ENCODE measurements at places on chromosomes 5 and 9. TPM values are rescaled to one million over a fixed set of nuclear protein-coding genes. Genes with fewer than 3 reads are reported as not detected.
A peak's percentile ranks its signal among the peaks of the same experiment; 100 is the strongest.

The C6 gene
- total RNA-seq = not detected

The INIP gene
- total RNA-seq = 35.0 TPM

The DMRTA1 gene
- total RNA-seq = not detected

The PCDHB9 gene
- total RNA-seq = not detected

The TSSK1B gene
- not detected for total RNA-seq

The ALDH7A1 gene
- total RNA-seq = 3.4 TPM

The SLC6A7 gene
- total RNA-seq = not detected

The SPINK7 gene
- not detected for total RNA-seq

The SMIM33 gene
- 0.27 TPM for total RNA-seq

The RALGPS1 gene
- 6.1 TPM for total RNA-seq

The NUTM2G gene
- total RNA-seq = not detected

The SNX18 gene
- total RNA-seq = 28.1 TPM

The ANXA6 gene
- 492 TPM for total RNA-seq

The LECT2 gene
- total RNA-seq = not detected

The FRMD3 gene
- 0.85 TPM for total RNA-seq

GRCh38 chr5:108989761-108990392 is 242.2 kb downstream of the FER start:
- DNase-seq = no peak

DNA sequence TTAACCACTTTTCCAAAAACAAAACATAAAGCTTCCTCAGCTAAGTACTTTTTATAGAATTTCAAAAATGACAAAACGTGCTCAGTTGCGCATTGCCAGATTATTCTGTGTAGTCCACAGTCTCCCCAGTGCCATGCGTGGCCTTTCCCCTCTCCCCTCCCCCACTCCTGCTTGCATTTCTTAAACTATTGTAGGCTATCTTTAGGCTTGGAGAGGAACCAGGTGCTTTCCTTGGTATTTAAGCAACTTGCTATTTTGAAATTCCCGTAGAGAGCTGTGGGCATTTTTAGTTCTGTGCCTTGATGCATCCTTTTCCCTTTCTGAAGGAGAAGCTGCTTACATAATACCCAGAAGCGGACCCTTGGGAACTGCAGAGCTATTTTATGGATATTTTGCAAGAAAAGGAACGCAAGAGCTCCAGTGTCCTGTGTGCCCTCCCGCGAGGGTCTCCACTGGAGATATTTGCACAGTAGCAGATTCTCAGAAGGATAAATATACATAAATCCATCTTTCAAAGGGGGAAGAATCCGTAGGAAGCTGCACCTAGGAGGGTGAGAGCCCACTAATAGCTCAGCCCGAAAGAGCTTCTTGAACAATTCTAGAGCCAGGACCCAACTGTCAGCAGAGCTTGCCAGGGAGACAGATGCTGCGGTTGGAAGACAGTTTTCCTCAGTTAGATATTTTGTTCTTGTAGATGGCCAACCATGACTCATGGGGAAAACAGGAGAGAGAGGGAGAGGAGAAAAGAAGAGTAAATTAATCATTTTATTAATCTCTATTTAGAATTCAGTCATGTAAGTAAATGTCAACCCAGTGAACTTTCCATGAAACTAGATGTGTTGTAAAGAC is 1298.3 kb upstream of the WWC1 start:
- no peak for DNase-seq

- no peak for DNase-seq
Observed at GRCh38 chr5:28281351-28281750, 1243.0 kb upstream of the CDH9 start.

DNA sequence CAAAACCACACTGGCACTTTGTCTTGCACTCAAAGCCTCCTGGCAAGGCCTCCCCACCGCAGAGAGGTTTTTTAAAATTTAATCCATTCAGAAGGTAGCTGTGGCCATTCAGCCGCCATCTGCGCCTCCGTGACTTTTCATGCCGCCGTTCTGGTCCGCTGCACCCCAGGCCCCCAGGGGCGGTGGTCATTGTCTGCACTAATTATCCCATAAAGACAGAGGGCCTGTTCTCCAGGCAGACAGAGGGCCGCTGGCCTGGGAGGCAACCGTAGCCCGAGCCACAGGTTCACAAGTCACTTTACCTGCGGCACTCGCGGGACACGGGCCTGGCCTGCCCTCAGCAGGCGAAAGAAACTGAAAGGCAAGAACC is 49.4 kb downstream of the EXD3 start:
- DNase-seq = no peak

GRCh38 chr5:178357121-178357521 is 124.5 kb upstream of the PHYKPL start:
- no peak for DNase-seq

GRCh38 chr9:128706671-128707381 is 4.5 kb downstream of the PKN3 start:
- no peak for DNase-seq

DNA sequence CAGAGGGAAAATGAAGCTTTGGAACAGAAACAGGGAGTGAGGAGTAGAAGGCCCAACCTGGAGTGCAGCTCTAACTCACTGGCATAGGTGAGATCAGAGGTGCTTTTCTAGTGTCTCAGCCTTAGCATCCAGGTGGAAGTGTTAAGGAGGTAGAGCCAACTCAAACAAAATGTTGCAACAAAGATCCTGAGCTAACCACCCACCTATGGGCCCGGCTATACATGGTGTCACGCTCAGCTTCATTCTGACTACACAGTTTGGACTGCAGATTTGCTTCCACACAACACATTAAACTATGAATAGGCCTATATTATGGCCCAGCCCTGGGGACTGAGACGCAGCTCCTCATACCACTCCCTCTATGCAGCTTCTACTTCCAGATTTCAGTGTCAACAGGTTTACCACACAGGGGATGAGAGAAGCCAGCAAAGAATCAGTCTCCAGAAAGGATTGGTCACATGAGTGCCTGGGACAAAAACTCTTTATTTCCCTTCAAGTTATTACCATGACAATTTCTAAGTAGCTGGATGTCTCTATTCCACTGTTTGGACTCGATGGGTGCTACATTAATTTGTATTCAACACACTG is 9.0 kb downstream of the C5orf63 start:
- no peak for DNase-seq

- no peak for DNase-seq
Observed at GRCh38 chr5:115456056-115456455, 88.5 kb downstream of the FEM1C start.

GRCh38 chr9:129497005-129497812 is 123.7 kb downstream of the C9orf50 start:
- DNase-seq = no peak

DNA sequence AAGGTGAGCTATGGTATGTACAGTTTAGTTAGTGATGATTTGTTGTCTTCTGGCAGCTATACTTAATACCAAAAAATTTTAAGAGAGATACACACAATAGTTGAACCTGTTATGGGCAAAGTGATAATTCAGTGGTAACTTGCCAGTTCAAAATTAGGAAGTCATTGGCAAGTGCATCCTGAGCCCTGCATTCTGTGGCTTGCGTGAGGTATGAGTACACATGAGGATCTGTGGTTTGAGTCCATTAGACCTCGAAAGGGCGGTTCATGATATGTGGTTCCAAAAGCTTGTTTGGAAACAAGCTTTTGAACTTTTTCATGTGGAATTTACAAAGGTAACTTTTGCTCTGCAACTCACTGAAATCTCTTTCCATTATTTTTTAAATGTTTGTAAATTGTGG is 47.0 kb downstream of the GPR21 start:
- no peak for DNase-seq

DNA sequence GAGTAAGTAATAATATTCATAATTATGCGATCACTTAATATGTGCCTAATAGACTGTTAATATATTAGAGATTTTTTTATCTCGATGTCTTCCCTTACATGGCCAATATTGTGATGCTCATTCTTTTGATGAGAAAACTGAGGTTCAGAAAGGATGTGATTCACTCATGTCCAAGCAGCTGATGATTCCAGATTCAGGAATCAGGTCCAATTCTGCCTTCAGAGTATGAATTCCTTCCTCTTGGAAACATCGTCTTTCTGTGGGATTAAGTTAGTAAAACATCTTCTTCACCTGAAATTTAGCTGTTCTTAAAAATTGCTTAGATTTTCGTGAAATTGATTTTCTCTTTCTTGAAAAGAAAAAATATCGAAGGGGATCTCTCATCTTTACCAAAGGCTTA is 242.5 kb upstream of the RFX3 start:
- DNase-seq = no peak

GRCh38 chr5:177453852-177454396 is 7.3 kb downstream of the PRR7 start:
- DNase-seq = no peak

GRCh38 chr5:163807781-163808180 is 302.4 kb downstream of the MAT2B start:
- no peak for DNase-seq

DNA sequence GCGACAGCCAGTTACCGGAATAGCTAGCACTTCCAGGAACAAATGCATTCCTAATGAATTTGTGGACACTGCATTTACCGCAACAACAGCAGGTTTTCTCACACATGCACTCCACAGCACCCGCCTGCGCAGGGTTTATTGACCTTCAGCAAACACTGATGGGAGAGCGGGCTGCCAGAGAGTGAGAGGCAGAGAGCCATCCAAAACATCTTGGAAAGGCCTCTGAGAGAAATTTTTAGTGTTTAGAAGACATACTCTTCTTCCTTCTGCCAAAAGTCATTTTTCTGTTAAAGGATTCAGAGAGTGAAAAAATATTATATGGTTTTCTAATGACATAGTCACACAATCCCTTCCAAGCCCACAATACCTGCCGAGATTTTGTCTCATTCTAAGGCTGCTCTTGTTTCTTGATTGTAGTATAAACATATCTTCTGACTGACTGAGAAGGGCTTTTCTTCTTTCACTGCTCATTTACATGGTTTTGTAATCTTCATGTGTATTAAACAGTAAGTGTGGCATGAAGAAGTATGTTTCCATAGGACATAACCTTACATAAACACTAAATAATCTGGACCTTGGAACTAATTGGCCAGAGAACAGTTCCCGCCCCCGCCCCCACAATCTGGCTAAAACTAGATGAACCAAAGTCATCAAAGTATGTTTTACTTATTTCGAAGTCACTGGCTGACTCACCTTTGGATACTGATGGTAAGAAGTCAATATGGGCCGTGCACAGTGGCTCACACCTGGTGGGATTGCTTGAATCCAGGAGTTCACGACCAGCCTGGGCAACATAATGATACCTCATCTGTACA is 432.5 kb upstream of the MEF2C start:
- DNase-seq = no peak

- DNase-seq = no peak
Observed at GRCh38 chr9:81737871-81738507, 48.6 kb upstream of the TLE1 start.

GRCh38 chr5:135057233-135057632 is 23.2 kb upstream of the PITX1 start:
- no peak for DNase-seq

- no peak for DNase-seq
Observed at GRCh38 chr5:153831973-153832372, 206.7 kb downstream of the FAM114A2 start.

GRCh38 chr5:143168171-143168741 is 235.2 kb downstream of the NR3C1 start:
- no peak for DNase-seq

GRCh38 chr9:34988218-34989002 is 1.1 kb upstream of the DNAJB5 start:
- peak; percentile 69 for DNase-seq

All from naive thymus-derived CD4-positive, alpha-beta T cell (primary cell).